Heart right ventricle (tissue), 16 donors: ENCODE measurements at places on chromosomes 2 and 18. TPM values are rescaled to one million over a fixed set of nuclear protein-coding genes. Genes with fewer than 3 reads are reported as not detected.

DNA sequence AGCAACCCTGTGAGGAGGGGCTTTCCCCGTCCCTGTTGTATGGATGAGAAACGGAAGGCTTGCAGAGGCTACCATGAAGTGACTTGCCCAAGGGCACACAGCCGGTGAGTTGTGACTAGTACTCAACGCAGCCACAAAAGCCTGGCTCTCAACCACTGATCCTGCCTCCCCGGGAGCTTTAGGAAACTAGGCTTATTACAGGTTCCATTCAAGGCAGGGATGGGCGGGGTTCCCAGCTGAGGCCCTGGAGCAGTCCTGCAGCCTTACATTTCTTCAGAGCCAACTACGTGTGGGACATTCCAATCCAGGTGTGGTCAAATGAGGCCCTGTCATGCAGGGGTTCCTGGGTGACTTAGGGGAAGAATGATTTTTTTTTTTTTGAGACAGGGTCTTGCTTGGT is 59.6 kb downstream of the MEX3C start:
- DNase-seq = no peak

Gene CFAP53
- total RNA-seq = not detected

Gene IAH1
- 91.3 TPM for total RNA-seq

DNA sequence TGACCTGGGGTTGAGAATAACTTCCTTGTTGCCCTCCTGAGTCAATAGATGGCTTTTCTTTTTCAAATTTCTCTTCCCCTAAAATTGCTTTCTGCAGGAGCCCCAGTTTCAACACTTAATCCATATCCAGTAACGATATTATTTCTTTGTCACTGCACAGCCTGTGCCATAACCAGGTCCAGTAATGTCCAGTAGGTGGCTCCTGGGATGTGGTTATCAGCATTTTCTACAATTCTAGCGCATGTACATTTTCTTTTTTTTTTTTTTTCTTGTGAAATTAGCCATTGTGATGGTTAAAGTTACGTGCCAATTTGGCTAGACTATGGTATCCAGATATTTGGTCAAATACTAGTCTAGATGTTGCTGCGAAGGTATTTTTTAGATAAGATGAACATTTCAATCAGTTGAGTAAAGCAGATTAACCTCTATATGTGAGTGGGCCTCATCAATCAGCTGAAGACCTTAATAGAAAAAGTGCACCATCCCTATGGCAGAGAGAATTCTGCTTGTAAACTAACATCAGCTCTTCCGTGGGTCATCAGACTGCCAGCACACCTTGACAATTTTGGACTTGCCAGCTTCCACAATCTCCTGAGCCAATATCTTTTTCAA is 72.9 kb upstream of the SCG2 start:
- no peak for DNase-seq

GRCh38 chr2:83017366-83018090 is 1441.6 kb downstream of the SUCLG1 start:
- DNase-seq = no peak

Gene IGFBP2
- 106 TPM for total RNA-seq

DNA sequence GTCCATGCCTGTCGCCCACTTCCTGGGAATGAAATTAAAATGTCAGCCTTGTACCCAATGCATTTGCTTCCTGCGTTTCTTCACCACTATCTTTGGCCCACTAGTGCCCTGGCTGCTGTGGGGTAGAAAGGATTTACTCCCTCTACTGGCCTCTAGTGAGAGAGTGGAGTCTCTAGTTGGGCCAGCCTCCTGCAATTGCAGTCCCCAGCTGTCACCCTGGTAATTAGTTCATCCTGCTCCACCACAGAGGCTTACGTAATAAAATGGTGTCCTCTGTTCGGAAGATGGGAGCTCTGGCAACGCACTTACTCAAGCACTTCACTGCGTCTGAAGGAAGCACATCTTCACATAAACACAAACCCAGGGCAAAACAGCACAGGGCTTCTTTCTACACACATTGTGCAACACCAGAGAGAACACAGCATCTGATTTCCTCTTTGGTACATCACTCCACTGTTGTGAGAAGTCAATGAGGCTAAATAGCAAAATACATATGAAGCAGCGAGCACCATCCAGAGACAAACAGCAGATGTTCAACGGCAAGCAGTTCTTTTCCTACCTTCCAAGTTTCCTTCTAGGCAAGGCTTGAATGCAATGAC is 274.6 kb downstream of the LRATD1 start:
- DNase-seq = no peak

- no peak for DNase-seq
Observed at GRCh38 chr18:68104036-68104435, 587.5 kb upstream of the DSEL start.

Gene SLC4A3
- total RNA-seq = 376 TPM

Gene WDFY1
- 13.9 TPM for total RNA-seq

DNA sequence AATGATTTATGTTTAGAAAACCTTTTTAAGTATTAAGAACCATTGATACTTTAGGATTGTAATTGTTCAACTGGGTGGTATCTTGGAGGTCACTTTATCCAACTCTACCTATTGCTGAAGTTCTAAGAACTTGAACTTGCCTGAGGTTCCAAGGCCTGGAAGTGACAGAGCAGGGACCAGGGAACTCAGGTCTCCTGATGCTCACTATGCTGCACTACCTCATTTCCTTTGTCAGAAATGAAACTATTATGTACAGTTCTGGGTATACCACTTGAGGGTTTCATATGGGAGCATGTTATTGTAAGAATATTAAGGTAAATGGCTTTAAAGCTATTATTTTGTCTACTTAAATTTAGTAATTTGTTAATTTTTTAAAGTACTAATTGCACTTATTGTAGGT is 3.0 kb downstream of the MBD5 start:
- DNase-seq = no peak

Gene ZSWIM2
- total RNA-seq = not detected

GRCh38 chr2:167537743-167538142 is 649.5 kb downstream of the XIRP2 start:
- DNase-seq = no peak

Gene MAL
- total RNA-seq = 1.6 TPM

DNA sequence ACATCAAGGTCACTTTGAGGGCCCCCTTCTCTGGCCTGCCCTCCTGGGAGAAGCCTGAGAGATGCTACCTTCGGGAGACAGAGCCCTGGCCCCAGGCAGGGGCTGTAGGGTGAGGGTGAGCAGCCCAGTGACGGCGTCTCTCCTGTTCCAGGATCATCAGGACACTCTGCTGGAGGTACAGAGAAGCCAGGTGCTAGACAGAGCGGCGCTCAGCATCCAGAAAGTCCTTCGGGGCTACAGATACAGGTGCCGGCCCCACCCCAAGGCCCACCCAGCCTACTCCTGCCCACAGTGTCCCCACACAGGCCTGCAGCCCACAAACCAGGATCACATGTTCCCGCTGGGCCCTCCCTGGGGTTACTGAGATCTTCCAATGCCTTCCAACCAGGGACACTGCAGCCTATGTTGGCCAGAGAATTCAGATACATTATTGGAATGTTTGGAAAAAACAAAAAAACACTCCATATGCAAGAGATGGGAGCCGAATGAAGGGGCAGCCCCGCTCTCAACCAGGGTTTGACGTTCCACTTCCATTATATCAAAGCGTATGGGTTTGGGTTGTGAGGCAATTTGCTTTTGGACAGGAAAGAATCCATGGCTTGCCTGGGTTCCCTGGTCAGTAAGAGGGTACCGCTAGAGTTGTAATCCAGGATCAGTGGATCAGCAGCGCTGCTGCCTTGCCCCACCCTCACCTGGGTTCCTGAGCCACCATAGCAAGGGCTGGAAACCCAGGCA is 49.5 kb upstream of the GPR17 start:
- no peak for DNase-seq

DNA sequence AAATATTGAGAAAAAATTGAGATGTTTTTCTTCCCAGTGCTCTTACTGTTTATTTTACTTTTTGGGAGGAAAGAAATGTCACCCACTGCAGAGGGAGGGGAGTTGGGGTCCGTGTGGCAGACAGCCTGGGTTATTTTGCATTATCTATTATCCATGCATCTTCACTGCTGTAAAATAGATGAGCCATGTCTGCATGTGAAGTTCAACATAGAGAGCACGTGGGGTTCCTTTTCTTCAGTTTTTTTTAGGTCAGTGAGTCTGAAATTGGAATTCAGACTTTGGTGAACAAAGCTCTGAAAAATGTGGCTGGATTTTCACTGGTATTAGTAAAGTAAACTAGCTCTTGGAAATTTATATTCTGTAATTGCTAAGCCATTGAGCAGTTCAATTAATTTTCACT is 2.4 kb downstream of the DCDC2C start:
- DNase-seq = no peak

Gene C1GALT1C1L
- total RNA-seq = 0.85 TPM

- DNase-seq = no peak
Observed at GRCh38 chr2:58636872-58637271, 395.7 kb upstream of the FANCL start.

- DNase-seq = no peak
Observed at GRCh38 chr2:27249159-27249890, 13.5 kb downstream of the SLC30A3 start.

Gene ZBTB7C
- total RNA-seq = 1.5 TPM

GRCh38 chr2:218476676-218477075 is 57.8 kb downstream of the VIL1 start:
- DNase-seq = no peak

DNA sequence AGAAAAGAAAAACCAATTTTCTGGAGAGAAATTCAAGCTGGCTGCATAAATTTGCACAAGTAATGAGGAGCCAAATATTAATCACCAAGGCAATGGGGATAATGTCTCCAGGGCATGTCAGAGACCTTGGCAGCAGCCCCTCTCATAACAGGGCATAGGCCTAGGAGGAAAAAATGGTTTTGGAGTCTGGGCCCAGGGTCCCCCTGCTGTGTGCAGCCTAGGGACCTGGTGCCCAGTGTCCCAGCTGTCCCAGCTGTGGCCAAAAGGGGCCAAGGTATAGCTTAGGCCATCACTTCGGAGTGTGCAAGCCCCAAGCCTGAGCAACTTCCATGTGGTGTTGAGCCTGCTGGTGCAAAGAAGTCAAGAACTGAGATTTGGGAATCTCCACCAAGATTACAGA is 57.1 kb downstream of the SCN7A start:
- DNase-seq = no peak

- DNase-seq = no peak
Observed at GRCh38 chr2:84613082-84613481, 96.8 kb downstream of the DNAH6 start.

GRCh38 chr2:165390875-165391274 is 78.6 kb upstream of the CSRNP3 start:
- DNase-seq = no peak

- no peak for DNase-seq
Observed at GRCh38 chr2:9952286-9952737, 819 bp downstream of the GRHL1 start.

DNA sequence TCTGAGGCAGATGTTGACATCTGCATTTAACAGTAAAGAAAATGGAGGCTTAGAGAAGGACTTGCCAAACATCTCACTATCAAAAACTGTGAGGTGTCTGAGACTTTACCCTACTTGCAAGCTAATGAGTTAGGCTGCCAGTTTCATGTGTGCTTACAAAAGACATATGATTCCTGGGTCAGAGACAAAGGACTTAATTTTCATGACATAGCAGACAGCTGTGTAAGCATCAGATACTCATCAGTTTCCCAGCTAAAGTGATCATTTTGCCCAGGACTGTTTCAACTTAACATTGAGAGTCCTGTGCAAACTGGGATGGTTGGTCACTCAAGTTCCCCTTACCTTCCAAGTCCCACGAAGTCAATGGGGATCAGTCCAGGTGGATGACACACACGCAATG is 18.9 kb upstream of the DAPL1 start:
- no peak for DNase-seq
